Effector memory CD8-positive, alpha-beta T cell (primary cell): ENCODE measurements at places on chromosomes 1 and 21.

DNA sequence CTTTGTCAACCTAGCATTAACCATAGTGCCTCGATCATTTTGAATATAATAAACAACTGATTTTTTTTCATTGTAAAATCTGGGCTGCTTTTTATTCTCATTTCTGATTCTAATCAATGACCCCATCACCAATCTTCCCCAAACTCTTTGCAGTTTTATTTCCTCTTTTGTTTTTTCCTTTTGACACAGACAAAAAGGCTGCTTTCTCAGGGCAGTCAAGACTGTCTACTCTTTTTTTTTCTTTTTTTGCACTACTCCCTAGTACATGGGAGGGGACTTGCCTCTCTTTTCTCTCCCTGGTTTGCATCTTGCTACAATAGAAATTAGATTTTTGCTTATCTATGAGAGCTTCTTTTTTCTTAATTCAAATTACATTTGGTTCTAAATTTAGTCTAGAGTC lies 987.9 kb downstream of the ADGRL2 start:
- no peak for DNase-seq

- no peak for DNase-seq
Measured at GRCh38 chr1:243323491-243323890, 67.7 kb downstream of the SDCCAG8 start.

DNA sequence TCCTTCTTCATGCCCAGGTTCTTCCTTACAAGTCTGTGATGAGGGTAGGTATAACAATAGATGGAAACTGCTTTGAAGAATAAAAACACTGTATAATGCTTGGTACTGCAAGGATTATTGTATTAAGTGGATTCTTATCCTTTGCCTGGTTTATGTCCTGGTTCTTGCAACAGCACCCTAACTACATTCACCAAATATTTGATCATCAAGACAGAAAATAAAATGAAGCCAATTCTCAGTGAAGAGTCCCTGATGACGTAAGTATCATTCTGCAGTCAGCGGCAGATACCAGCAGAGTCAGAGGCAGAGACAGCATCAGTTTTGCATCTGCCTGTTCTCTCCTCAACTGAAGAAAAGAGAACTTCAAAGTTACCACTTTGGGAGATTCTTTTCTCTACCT lies 19.7 kb downstream of the ARHGEF11 start:
- no peak for DNase-seq

DNA sequence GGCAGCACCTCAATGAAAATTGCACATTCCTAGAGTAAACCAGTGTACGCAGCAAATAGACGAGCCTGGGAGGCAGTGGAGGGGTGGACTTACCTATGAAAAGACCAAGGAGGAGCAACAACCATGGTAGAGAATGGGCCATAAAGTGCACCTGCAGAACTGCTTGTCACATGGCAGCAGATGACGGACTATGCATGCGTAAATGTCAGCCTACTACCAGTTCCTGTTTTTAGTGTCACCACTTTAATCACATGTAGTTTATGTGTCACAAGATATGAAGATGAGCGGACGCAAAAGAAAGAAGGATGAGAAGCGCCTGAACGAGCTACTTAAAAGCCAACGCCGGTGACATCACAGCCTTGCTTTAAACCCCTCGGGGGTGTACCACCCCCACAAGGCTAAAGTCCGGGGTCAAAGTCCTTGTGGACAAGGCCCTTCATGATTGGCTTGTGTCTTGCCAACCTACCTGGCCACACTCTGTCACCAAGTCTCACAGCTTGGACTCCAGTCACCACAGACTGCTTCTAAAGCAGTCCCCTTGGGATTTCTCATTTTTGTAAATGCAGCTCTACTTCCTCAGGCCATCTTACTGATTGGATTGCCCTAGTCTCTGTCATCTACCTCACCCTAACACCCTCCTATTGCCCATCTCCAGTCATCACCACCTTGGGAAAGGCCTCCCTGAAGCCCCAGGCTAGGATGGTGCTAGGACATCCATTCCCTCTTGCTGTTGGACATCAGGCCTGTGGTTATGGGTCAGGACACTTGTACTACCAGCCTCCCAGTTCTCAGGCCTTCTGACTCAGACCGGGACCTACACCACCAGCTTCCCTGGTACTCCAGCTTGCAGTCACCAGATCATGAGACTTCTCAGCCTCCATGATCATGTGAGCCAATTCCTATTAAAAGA lies 6.0 kb upstream of the LY9 start:
- no peak for DNase-seq

- no peak for DNase-seq
Measured at GRCh38 chr1:112298558-112298957, 97.5 kb upstream of the CTTNBP2NL start.

DNA sequence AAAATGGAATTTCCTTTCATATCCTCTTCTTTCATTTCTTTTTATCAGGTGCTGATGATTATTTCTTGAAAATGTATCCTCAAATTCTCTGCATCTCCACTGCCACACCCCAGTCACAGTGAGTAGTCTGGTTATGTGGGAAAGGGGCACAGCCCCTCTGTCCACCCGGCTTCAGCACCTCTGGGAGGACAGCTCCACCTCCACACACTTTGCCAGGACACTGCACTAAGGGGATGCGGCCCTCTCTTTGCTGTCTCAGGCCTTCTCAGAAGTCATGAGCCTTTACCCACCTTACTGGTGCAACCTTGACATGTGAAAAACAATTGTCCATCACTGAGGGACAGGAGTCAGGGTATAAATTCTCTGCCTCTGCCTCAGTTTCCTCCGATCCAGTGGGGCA lies 433.1 kb downstream of the PCP4 start:
- no peak for DNase-seq

DNA sequence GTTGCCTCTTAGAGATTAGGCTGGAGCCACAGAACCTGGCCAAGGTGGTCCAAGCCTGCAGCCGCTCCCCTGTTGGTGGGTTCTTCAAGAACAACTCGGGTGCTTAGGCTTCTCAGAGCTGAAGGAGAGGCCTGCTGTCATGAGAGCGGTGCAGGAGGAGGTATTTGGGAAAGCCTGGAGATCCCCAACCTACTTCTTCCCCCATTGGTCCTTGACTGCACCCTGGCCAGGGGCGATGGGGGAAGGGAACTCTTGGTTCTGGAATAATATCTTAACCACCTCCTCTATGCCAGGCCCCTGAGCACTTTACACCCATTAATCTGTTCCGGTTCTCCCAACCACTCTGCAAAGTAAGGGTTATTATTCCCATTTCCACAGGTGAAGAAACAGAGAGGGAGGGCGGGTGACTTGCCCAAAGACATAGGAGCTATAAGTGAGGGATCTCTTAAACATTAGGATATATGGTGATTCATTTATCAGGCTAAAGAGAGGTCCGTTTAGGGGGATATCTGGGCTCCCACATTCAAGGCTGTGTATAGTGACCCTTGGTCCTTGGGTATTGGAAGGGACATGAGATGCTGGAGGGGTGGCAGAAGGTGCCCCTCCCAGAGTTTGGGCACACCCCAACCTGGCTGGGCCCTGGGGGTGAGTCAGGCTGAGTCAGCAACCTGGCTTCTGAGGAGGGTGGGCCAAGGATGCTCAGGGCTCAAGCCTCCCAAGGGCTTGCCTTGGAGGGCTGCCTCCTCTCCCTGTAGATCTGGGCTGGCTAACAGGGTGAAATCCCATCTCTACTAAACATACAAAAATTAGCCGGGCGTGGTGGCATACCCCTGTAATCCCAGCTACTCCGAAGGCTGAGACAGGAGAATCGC lies 5.2 kb downstream of the TRNP1 start:
- DNase-seq, result no peak

DNA sequence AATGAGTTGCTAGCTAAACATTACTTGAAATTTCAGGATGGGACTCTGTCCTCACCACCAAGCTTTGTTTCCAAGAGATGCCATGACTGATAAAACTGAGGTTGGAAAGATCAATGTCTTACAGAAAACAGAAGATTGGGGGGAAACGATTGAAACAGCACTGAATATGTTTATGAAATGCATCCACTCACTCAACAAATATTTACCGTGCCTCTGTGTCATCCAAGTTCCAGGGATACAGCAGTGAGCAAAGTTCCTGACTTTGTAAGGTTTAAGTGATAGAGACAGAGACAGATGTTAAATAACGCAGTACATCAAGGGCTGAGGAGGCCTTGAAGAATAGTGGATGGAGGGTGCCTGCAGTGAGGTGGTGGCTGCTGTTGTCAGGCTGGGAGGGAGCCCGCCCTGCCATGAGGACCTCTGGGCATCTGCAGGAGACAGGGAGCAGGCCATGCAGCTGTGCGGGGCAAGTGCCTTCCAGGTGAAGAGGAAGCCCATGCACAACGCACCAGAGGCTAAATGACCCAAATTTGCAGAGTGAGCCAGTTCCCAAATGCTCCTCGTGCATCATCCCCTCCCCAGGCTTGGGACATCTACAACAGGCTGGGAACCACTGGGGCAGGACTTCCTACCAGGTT lies 108.0 kb downstream of the HLCS start:
- no peak for DNase-seq

DNA sequence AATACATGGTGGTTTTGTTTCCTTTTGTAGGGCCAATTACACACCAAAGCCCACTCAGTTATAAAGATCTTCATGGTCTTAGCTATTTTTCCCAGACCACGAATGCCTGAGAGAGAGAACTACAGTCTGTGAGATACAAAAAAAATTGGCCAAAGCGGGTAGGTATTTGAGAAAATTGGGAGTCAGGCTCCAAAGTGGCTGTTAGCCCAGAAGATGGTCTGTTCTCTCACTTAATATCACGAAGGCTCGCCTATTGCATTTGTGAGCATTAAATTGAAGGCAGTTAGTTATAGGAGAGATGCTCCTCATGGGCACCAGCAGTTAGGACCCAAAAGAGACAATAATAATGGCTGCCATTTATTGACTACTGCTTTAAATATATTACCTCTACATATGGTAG lies 342.7 kb downstream of the PLPP3 start:
- DNase-seq, result no peak

DNA sequence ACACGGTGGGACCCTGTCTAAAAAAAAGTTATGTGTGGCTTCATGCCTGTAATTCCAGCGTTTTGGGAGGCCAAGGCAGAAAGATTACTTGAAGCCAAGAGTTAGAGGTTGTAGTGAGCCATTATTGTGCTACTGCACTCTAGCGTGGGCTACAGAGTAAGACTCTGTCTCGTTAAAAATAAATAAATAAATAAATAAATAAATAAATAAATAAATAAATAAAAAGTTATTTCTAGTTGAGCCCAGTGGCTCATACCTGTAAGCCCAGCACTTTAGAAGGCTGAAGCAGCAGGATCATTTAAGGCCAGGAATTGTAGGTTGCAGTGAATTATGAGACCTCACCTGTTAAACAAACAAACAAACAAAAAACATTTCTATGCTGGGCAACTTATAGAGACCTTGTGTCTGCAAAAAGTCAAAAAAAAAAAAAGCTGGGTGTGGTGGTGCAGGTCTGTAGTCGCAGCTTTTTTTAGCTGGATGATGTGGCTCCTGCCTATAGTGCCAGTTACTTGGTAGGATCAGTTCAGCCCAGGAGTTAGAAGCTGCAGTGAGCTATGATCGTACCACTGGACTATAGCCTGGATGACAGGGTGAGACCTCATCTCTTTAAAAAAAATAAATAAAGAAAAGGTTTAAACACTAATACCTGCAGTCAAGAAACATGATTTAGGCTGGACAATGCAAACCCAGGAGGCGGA lies 25.6 kb downstream of the GON4L start:
- DNase-seq, result no peak

GRCh38 chr1:38117444-38117887 lies 70.9 kb upstream of the POU3F1 start:
- no peak for DNase-seq

DNA sequence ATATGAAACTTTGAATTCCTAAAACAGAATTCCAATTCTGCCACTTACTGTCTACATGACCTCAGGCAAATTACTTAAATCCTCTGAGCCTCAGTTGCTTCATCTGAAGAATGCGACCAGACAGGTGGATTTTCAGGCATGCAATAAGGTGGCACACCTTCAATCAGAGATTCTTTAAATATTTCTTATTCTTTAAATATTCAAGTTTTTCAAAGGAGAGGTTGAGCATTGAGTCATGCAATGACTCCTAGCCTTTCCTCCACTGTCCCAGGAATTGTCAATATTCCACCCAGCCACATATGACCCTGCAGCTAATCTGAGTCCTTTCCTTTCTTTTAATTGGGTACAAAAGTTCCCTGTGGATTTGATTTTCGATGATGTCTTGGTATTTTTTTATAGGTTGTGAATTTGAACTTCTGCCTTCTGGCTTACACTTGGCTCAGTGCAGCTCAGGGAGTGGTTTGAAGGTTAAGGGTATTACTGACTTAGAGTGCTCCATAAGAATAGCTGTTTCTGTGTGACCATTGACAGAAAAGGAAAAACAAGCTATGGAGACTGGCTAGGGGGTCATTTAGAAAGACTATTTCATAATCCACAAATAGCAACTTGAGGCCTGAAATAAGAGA lies 52.2 kb upstream of the PRDX6 start:
- no peak for DNase-seq

- no peak for DNase-seq
Measured at GRCh38 chr1:203206129-203206687, 19.7 kb upstream of the CHI3L1 start.

GRCh38 chr1:198064181-198064580 lies 92.6 kb upstream of the NEK7 start:
- DNase-seq, result no peak

- DNase-seq, result no peak
Measured at GRCh38 chr1:104120525-104120924, 370.8 kb downstream of the AMY1C start.

DNA sequence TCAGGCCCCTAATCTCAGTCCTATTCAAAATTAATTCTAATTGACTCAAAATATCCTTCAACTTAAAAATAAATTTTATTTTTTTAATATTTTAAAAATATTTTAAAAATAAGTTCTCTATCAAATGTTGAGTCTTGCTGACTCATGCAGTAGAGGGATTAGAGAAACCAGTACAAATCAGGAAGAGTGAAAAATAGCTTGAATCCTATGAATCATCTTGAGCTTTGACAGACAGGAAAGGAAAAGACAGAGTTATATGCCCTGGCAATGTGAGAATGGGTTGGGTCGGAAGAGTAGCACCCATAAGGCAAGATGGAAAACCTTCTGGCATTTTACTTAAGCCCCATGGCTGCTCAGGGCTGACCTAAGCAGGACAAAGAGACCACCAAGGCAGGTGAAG lies 346.6 kb upstream of the RUNX1 start:
- DNase-seq, result no peak

GRCh38 chr1:233376382-233377110 lies 49.0 kb downstream of the MAP3K21 start:
- no peak for DNase-seq

DNA sequence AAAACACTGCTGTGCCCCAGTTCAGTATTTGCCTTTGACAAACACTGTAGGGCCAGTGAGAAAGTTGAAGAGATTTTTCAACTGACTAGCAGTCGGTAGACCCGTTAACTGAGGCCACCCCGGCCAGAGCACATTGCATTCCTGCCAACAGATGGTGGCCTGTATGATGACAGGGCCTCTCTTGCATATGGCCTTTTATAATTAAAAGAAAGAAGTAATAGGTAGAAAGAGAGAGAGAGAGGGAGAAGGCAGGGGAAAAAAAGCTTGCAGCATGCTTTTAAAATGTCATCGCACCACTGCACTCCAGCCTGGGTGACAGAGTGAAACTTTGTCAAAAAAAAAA lies 4.7 kb upstream of the C1orf174 start:
- no peak for DNase-seq
